ENCODE measurements at places on chromosomes 11 and 22.
A peak's percentile ranks its signal among the peaks of the same experiment; 100 is the strongest.

- DNase-seq, result no peak
Observed at GRCh38 chr11:94396282-94396681, 4.9 kb downstream of the GPR83 start.

DNA sequence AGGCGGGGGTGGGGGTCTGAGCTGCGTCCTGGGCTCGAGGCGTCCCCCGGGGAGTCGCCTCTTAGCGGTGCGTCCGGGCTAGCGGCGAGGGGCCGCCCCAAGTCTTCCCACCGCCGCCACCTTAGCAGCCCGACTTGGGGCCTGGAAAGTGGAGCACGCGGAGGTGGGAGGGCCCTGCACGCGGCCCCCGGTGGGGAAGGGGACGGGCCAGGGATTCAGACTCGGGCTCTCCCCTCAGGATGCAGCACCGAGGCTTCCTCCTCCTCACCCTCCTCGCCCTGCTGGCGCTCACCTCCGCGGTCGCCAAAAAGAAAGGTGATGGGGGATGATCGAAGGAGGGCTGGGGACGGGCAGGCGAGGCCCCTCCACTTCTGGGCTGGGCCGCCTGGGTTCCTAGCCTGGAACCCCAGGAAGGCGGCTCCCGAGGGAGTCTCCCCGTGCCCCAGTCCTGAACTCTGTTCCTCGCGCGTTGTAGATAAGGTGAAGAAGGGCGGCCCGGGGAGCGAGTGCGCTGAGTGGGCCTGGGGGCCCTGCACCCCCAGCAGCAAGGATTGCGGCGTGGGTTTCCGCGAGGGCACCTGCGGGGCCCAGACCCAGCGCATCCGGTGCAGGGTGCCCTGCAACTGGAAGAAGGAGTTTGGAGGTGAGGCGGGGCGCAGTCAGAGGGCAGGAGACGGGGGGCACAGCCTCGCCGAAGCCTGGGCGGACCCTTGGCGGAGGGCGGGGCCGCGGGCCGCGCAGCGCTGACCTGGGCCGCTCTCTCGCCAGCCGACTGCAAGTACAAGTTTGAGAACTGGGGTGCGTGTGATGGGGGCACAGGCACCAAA, 563 bp downstream of the MDK start:
- DNase-seq, result no peak

- no peak for DNase-seq
Observed at GRCh38 chr11:68374531-68374930, 62.1 kb downstream of the LRP5 start.

DNA sequence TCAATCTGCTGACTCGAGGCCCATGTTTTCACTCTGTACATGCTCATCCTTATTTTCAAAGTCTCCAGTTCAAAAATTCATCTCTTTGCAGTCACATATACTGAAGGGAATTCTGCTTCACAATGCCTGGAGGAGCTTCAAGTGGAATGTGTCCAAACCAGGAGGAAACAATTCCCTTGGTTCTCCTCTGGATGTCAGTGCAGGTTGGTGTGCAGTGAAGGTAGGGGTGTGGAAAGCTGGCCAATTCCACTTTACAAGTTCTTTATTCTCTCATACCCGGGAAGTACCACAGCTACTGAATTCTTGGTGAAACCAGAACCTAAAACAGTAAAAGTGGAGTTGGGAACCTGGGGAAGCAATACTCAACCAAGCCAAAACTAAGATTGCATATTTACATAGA, 57.3 kb downstream of the BDNF start:
- no peak for DNase-seq

DNA sequence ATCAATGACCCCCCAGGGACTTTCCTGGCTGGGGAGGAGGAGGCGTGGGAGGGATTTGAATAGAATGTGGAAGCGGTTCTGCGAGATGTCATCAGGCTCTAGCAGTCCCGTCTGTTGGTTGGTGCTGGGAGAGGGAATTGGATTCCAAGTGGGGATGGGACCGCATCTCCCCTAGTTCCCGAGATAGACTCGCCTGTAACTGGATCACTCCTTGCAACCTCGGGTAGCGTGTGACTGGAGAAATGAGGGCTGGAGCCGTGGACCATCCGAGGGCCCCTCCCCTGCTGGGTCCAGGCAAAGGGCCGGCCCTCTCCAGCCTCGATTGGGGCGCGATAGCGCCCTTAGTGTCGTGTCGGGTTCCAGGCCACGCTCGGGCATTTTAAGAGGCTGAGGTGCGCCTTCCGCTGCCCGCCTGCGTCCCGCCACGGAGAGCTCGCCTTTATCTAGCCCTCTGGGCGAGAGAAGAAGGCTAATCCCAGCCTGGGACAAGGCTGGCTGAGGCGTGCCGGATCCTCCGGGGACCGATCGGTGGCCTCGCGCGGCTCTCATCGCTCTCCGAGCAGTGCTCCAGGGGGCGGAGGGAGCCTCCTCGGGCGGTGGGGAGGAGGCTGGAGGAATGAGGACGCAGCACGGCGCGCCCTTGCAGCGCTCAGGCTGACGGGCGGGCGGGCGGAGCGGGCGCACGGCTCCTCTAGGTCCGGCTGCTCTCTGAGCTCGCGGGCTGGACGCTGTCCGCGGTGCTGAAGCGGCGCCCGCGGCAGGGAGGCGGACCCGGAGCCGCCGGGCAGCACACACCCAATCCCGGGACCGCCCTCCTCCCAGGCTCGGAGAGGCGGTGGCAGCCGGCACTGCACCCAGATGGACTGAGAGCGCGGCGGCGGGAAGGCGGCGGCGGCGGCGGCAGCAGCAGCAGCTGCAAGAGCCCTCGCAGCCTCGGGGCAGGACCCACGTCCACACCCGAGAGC, 107.8 kb downstream of the OSBP2 start:
- DNase-seq, result peak; percentile 93

DNA sequence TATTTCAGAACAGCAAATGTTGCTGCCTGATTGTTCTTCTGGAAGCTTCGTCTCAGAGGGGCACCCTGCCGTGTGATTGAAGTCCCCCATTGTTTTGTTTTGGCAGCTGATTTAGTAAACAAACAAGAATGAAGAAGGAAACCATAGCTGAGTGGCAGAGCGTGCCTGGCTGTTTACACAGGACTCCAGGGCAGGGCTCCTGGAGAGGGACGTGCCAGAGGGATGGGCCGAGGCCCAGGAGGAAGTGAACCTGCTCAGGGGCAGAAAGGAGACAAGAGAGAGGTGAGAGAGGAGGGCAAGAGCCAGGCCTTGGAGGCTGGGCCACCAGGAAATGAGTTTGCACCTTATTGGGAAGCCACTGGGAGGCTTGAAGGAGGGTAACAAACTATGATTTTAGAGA, 85.5 kb upstream of the B3GAT1 start:
- DNase-seq, result no peak

- no peak for DNase-seq
Observed at GRCh38 chr11:96357794-96358193, 14.8 kb upstream of the MAML2 start.

DNA sequence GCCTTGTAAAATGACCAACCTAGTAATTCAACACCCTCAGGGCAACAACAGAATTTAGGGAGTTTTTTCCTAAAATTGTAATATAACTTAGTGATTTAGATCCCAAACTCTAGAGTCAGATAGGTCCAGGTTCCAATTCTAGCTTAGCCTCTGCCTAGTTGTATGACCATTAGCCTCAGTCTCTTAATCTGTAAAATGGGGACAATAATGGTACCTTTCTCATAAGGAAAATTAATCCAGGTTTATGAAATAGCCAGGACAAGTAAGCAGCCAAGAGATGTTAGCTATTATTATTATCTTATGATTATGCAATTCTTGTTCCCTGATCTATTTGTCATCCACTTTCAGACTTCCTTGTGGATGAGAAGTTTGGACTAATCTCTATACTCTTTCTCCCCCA, 4.1 kb downstream of the TFIP11 start:
- DNase-seq, result no peak

DNA sequence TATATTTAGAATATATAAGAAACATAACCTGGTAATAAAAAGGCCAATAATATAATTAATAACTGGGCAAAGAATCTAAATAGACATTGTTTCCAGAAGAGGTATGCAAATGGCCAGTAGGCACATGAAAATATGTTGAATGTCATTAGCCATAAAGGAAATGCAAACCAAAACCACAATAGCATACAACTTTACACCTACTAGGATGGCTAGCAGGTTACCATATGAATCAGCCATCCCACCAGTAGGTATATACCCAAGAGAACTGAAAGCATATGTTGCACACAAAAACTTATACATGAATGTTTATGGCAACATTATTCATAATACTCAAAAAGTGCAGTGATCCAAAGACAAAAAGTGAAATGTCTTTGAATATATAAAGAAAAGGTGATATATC, 2.7 kb upstream of the OR2D2 start:
- DNase-seq, result no peak

- no peak for DNase-seq
Observed at GRCh38 chr11:69915151-69915500, 95.9 kb upstream of the FGF3 start.

Measured in type B pancreatic cell (in vitro differentiated cells).